Panc1 (cell line): ENCODE measurements at places on chromosomes 11 and 22.

DNA sequence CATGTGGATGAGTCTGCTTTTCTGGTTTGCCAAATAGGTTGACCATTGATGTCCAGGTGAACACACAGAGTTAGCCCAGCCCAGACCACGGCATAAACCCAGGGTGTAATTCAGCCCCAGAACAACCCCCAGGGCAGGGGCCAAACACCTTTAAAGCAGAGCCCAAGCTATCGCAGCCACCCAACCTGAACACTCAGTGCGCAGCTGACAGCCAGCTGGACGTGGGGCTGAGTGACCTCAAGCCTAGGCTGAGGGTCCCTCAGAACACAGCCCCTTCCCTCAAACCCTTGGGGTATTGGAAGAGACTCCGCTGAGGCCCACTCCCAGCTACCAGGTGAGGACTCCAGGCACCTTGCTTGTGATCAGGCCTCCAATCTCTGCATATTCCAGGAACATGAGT, 161.5 kb upstream of the NECTIN1 start:
- no peak overlapping the region for H3K4me3 ChIP-seq
- no peak for DNase-seq
- H3K27me3 ChIP-seq = peaks cover 11% of the 10 kb centered on the region; the same call in 1 of the 2 replicates

- H3K27ac ChIP-seq = no peak within 1 kb of the TSS
- no peak within 1 kb of the TSS for H3K4me3 ChIP-seq
- no peaks in the 10 kb centered on the region for H3K4me1 ChIP-seq
- no peaks in the 10 kb centered on the region; the same call in 1 of the 2 replicates for H3K27me3 ChIP-seq
Measured at GRCh38 chr11:107711861-107712755, at the start of gene SLN. Gene SLN (minus strand): TSS chr11:107712056.

DNA sequence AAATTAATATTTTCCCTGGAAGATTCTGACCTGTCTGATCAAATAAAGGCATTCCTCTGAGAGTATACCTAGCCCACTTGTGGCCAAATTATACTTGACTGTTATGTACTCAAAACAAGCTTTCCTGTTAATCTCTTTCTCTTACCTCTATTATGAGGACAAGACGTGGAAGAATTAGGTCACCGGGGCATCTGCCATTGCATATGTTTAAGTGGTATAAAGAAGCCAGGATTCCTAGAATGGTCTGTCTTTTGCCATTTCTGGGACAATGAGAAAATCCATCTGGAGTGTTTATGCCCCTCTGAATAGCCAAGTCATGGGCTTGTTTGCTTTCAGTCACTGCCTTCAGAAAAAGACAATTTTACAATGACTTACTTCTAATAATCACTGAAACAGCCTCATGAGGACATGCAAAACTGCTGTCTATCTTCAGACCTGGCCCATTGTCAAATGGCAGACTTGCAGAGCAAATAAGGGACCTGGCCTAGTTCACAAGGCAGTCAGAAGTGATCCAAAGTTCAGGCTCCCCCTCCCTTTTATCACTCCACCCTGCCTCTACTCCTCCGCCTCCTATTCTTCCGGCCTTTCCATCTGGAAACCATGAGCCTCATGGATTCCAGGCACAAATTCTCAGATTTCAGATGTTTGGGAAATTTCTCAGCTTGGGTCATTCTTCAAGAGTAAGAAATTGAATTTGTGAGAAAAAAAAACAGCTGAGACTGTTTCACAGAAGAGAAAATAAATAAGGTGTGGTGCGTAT, 128.1 kb upstream of the LDLRAD3 start:
- no peaks in the 10 kb centered on the region for H3K4me1 ChIP-seq
- no peak overlapping the region for H3K4me3 ChIP-seq
- H3K36me3 ChIP-seq = no peaks in the 10 kb centered on the region
- DNase-seq = no peak
- H3K27me3 ChIP-seq = no peaks in the 10 kb centered on the region
- H3K27ac ChIP-seq = no peak overlapping the region

GRCh38 chr11:128193615-128194014, 393.7 kb downstream of the ETS1 start:
- DNase-seq = no peak
- H3K27me3 ChIP-seq = no peaks in the 10 kb centered on the region
- H3K4me3 ChIP-seq = no peak overlapping the region
- H3K4me1 ChIP-seq = no peaks in the 10 kb centered on the region

DNA sequence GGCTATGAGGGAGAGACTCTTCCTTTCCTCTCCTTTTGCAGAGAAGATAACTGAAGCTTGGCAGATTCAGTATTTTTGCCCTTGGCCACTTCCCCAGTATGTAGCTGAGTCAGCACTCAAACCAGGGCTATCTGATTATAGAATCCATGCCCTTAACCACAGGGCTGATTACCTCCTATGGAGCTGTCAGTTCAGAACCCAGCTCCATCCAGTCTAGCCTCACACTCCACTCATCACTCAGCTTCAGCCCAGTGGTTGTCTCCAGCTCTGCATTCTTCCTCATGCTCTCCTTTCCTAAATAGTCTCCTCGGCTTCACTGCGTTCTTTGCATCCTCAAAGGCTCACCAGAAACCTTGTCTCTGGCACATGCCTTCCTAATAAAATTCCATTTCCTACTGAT, 151.6 kb upstream of the BLID start:
- no peak overlapping the region for H3K4me3 ChIP-seq
- no peaks in the 10 kb centered on the region for H3K36me3 ChIP-seq
- H3K27me3 ChIP-seq = peaks cover 8% of the 10 kb centered on the region; the same call in 1 of the 2 replicates
- DNase-seq = no peak
- H3K4me1 ChIP-seq = no peaks in the 10 kb centered on the region
- H3K27ac ChIP-seq = no peak overlapping the region

DNA sequence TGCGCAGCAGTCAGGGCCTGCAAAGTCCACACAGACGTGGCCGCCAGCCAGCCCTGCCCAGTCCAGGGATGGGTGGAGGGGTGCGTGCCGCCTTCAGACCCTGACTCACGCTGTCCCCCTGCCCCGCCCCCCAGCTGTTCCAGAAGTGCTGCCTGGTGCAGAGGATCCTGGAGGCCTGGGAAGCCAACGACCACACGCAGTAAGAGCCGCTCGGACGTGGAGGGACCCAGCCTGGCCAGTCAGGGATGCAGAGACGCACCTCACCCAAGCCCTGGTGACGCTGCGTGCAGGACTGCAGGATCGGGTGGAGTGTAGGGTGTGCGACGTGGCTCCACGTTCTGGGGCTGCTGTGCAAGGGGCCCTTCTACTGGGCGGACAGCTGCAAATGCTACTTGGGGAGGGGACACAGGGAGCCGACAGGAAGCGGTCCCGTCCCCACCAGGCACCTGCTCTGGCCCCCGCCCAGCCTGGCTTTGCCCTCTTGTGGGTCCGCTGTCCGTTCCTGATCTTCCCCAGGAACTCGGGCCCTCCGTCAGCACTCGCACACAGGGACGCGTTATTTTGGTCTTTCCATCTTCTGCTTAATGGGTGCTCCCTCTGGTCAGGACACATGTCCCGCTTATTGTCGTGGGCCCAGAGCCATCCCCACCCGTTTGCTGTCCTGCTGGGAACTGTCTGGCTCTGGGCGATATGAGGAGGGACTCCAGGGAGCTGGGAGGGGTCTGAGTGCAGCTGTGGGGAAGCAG, 42.5 kb downstream of the SBF1 start:
- no peaks in the 10 kb centered on the region for H3K4me1 ChIP-seq
- H3K27ac ChIP-seq = no peak overlapping the region
- DNase-seq = no peak
- H3K27me3 ChIP-seq = no peaks in the 10 kb centered on the region
- no peak overlapping the region for H3K4me3 ChIP-seq

- no peak for DNase-seq
- H3K36me3 ChIP-seq = no peaks in the 10 kb centered on the region
- H3K4me1 ChIP-seq = no peaks in the 10 kb centered on the region
- no peak overlapping the region for H3K27ac ChIP-seq
Measured at GRCh38 chr11:95268391-95268790, 37.4 kb upstream of the SESN3 start.

- H3K4me1 ChIP-seq = no peaks in the 10 kb centered on the region
- no peak overlapping the region for H3K4me3 ChIP-seq
- H3K27me3 ChIP-seq = peaks cover 24% of the 10 kb centered on the region
- no peak for DNase-seq
Measured at GRCh38 chr11:131579932-131580387, 209.5 kb downstream of the NTM start.

- no peak overlapping the region for H3K4me3 ChIP-seq
- no peak for DNase-seq
- H3K27me3 ChIP-seq = no peaks in the 10 kb centered on the region
- H3K27ac ChIP-seq = no peak overlapping the region
Measured at GRCh38 chr11:15430381-15430780, 315.7 kb downstream of the INSC start.

- H3K27me3 ChIP-seq = no peaks in the 10 kb centered on the region
- no peak for DNase-seq
Measured at GRCh38 chr22:24091551-24092420, 80.7 kb downstream of the CABIN1 start.

DNA sequence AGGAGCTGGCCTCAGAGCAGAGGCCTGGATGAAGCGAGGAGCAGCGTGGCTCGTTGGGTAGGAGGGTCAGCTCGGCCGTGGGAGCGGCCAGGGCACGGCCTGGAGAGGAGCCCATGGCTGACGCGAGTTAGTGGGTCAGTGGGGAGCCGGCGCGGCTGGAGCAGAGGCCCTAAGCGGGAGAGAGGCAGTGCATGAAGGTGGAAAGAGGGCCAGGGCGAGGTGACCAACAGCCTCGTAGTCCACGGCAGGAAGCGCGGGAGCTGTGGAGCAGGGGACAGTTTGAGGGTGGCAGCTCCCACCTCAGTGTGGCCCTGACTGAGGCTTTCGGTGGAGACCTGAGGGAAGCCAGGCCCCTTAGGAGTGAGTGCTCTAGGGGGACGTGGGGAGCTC, 24.1 kb downstream of the DCPS start:
- H3K4me3 ChIP-seq = no peak overlapping the region
- no peaks in the 10 kb centered on the region; the same call in 1 of the 2 replicates for H3K36me3 ChIP-seq
- no peak for DNase-seq
- no peaks in the 10 kb centered on the region for H3K27me3 ChIP-seq
- H3K4me1 ChIP-seq = no peaks in the 10 kb centered on the region; the same call in 1 of the 2 replicates

DNA sequence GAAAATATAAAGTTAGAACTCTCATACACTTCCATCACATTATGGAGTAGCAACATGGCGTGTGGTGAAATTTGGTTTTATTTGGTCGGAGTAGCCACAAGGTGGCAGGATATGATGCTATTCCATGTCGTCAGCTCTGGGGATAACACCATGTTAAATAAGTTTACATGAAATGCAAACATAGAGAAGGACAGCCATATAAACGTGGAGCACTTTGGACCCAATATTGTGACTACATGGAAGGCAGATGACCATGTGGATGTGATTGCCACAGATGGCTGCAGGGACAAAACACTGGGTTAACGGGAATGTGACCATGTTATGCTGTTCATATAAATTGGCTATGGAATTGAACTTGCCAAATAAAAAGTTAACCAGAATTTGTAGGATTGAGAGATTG, 21.0 kb downstream of the OR5M11 start:
- H3K4me3 ChIP-seq = no peak overlapping the region
- H3K27me3 ChIP-seq = no peaks in the 10 kb centered on the region
- H3K36me3 ChIP-seq = no peaks in the 10 kb centered on the region
- no peak for DNase-seq
- H3K4me1 ChIP-seq = no peaks in the 10 kb centered on the region

GRCh38 chr22:37801946-37802309, 5.8 kb upstream of the GCAT start:
- no peaks in the 10 kb centered on the region; the same call in 1 of the 2 replicates for H3K36me3 ChIP-seq
- H3K4me1 ChIP-seq = peaks cover 11% of the 10 kb centered on the region
- DNase-seq = no peak
- peak overlapping the region; percentile 75 for H3K4me3 ChIP-seq

- H3K4me3 ChIP-seq = no peak overlapping the region
- H3K27ac ChIP-seq = no peak overlapping the region
- H3K4me1 ChIP-seq = no peaks in the 10 kb centered on the region
- H3K36me3 ChIP-seq = no peaks in the 10 kb centered on the region
- peak; percentile 38 for DNase-seq
Measured at GRCh38 chr11:121318848-121319834, 26.6 kb downstream of the SC5D start.

- no peaks in the 10 kb centered on the region for H3K4me1 ChIP-seq
- DNase-seq = no peak
- no peak overlapping the region for H3K4me3 ChIP-seq
- H3K27ac ChIP-seq = no peak overlapping the region
- no peaks in the 10 kb centered on the region for H3K27me3 ChIP-seq
Measured at GRCh38 chr11:102626676-102627075, 1.5 kb upstream of the MMP20 start.

DNA sequence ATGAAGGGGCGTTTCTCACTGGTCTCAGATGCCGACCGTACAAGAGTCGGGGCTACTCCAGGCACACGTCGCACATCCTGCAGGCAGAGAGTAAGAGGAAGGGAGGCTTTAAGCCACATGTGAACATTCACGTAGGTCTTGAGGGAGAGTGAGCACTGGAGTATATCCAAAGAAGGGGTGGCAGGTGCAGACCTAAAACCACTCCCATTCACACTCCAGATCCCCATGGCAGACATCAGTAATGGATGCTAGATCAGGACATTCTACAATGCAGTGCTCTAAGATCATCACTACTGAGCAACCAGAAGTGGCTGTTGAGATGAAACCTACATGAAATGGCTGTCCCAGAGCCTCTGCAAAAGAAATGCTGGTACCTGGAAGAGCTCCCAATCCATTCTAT, 39.0 kb downstream of the WT1 start:
- H3K27ac ChIP-seq = no peak overlapping the region
- H3K27me3 ChIP-seq = no peaks in the 10 kb centered on the region
- no peaks in the 10 kb centered on the region for H3K4me1 ChIP-seq
- DNase-seq = no peak
- H3K36me3 ChIP-seq = no peaks in the 10 kb centered on the region; the same call in 1 of the 2 replicates
- H3K4me3 ChIP-seq = no peak overlapping the region
